ENCODE measurements at places on chromosomes 1 and 21.

DNA sequence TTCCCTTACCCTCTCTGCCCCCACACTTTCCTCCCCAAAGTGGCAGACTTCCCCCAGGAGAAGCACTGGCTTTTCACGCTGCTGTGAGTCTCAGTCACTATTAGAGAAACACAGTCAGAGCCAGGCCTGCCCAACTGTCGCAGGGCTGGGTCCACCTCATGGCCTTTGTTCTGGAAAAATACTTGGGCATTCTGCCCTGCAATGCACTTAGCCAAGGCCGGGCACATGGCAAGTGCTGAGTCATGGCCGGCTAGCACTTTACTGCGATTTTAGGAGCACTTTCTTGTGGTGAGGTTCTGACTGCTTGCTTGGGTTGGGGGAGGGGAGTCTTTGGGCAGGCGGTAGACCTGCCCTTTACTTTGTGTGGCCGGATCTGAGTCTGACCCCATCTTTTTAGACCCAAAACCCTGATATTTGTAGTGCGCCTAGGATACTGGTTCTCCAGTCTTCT, 7.7 kb downstream of the EPHX1 start:
- DNase-seq, result peak; percentile 4

DNA sequence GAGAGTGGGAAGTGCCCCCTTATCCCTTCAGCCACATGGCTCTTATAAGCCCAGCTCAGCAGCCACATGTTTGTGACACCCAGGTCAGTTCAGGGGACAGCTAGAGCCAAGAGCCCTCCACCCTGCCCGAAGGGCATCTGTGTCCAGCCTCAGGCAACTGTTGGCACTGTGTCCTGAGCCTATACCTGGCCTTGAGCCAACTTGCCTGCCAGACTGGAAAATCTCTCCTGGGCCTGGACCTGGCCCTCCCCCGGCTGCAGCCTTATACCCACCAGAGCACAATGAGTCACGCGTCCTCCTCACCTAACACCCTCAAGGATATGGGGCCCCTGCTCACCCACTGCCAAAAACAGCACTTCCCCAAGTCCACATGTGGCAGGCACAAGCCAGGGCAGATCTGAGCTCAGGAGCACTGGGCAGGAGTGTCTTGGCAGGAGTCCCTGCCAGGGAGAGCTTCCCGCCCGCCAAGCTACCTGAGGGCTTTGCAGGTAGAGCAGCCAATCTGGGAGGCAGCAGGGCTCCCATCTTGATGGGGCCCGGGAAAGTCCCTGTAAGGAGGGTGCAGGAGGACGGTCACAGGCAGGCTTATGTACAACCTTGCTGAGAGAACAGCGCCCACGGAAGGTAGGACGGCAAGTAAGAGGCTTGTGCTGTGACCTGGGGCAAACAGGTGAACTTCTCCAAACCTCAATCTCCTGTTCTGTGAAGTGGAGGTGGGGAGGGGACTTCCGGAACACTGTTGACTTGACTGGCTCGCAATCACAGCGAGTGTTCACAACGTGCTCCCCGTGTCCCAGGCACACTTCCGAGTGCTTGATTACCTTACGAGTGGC, 19.8 kb upstream of the HSPG2 start:
- peak; percentile 62 for DNase-seq

GRCh38 chr1:16266411-16267118, 29.6 kb upstream of the CPLANE2 start:
- no peak for DNase-seq

DNA sequence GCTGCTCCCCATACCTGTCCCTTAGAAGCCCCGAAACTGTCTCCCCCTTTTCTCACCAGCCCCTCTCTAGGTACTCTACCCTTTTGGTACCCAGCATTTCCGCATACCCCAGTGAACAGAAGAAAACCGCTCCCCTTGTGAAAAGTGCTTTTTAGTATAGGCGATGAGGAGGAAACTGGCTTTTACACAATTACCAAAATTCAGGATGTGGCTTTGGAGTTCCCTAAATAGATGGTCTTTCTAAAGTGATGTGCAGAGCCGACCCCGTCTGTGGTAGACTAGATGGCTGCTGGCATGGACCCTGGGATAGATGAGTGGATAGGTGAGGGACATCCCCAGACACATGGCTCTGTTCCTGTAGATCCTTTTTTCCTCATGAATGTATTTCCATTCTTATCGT, 2.6 kb upstream of the PER3 start:
- no peak for DNase-seq

GRCh38 chr1:41526956-41527561, 42.6 kb upstream of the EDN2 start:
- DNase-seq, result no peak

- no peak for DNase-seq
Observed at GRCh38 chr1:10768552-10768951, 27.9 kb downstream of the CASZ1 start.

GRCh38 chr1:216047811-216048572, 375.3 kb downstream of the USH2A start:
- no peak for DNase-seq

DNA sequence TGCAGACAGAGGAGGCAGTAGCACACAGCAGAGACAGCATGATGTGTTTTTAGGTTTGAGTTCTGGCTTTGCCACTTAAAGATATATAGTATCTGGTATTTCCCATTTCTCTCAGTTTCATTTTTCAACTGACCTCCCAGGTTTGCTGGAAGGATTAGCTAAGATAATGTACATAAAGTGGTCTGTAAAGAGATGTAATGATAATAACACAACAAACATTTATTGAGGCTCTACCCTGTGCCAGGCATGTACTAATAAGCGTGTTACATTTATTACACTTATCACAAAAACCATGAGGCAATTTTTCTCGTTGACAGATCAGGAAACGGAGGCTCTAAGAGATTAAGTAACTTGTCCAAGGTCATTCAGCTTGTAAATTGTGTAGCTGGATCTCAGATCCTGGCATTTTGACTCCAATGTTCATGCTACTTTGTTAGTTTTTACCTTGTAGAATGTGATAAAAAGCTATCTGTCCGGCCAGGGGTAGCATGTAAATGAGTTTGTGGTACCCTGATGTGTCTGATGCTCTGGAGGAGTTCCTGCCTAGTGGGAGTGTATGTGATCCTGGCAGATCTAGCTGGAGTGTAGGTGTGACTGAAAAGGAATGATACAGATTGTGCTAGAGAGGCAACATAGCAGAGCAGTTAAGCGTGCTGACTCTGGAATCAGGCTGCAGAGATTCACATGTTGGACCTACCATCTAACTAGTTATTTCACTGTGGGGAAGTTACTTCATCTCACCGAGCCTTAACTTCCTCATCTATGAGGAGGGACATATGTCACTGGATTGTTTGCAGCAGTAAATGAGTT, 146.6 kb downstream of the VPS13D start:
- no peak for DNase-seq

- DNase-seq, result no peak
Observed at GRCh38 chr21:14526199-14526598, 19.9 kb downstream of the SAMSN1 start.

DNA sequence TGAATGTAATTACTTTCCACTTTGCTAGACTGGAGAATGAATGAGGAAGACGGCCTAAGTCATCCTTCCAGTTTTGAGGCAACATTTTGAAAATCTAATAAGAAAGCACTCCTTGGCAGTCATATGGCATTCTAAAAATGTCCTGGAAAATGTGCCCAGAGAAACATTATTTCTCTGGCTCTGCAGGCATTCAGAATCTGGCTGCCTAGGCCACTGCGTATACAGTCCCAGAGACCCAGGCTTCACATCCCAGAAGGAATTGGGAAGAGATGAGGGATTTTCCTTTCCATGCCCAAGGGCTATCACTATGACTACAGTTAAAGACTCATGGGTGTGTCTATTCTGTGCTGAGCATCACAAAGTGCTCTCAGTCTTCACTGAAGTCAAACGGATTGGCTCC, 92.9 kb downstream of the BEND5 start:
- no peak for DNase-seq

DNA sequence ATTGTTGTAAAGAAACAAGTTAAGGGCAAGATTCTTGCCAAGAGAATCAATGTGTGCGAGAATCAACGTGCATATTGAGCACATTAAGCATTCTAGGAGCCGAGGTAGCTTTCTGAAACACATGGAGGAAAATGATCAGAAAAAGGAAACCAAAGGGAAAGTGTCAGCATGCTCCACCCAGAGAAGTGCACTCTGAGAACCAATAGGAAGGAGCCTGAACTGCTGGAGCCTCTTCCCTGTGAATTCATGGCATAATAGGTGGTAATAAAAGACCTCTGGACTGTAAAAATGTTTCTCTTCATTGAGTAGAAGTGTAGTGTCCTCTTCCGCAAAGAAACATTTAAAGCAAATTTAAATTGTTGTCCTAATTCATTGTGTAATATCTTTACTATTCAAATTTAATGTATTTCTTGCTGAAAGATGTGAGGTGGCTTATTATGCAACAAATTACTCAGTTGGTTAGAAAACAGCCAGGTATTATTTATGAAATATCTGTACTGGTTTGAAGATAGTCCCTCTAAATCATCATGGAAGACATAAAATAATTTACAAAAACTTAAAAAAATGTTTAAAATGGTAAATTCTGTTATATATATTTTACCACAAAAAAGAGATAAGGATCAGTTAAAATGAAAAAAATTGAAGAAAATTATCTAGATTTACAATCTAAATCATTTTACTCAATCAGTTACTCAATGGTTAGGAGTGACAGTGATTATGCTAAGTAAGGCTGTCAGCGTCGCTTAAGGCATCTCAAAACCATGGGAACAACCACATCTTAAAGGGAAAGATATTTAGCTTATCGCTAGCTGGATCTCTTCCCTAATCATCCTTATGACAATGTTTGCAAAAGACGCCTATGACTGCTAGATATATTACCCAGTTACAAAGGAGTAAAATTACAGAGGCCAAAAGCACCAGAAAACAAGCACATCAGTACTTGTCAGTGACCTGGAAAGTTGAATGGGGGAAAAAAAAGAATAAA, 31.3 kb downstream of the NVL start:
- no peak for DNase-seq

GRCh38 chr21:31716106-31716505, 15.8 kb downstream of the SCAF4 start:
- DNase-seq, result no peak

- no peak for DNase-seq
Observed at GRCh38 chr1:65210325-65210724, 62.3 kb downstream of the AK4 start.

Measured in NK-92 treated with Interleukin-12 subunit alpha and Interleukin-12 subunit beta, amount 100 ng/mL, for 24 hours (cell line).